Stimulated activated CD8-positive, alpha-beta memory T cell treated with anti-CD3 and anti-CD28 coated beads, Interleukin-15, amount 100 ng/mL, for 1 hour (primary cell): ENCODE measurements at places on chromosomes 4 and X.

- no peak for DNase-seq
These were observed 71.2 kb upstream of the SLIT2 start for GRCh38 chr4:20180509-20180908.

GRCh38 chr4:111214371-111214770 is 591.5 kb upstream of the PITX2 start:
- DNase-seq: no peak

- DNase-seq: no peak
These were observed 11.7 kb upstream of the TCEAL9 start for GRCh38 chrX:103344606-103345005.

- DNase-seq: no peak
These were observed at the start of gene UCHL1 for GRCh38 chr4:41256740-41257256. UCHL1 (plus strand) TSS chr4:41256928; CDS start chr4:41256977, 49 bp downstream.

GRCh38 chrX:70455366-70456202 is 10.9 kb downstream of the DLG3 start:
- DNase-seq: no peak

DNA sequence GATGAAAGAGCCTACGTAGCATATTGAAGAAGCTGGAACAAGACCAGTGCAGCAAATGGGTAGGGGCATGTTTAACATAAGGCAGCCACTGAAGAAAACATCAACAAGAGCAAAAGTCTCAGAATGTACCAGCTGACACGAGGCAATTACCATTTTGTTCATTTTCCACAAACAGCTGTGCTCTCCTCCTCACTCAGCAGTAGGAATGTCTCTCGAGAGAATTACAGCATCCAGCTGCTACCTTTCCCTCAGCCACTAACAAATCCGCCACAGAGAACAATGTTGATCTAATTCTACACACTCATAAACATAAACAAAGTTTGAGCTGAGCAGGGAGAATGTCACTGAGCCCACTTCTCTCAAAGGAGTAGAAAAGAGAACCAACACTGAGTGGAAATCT is 68.0 kb downstream of the OPHN1 start:
- no peak for DNase-seq

GRCh38 chr4:168390041-168390440 is 71.5 kb upstream of the DDX60 start:
- no peak for DNase-seq

- no peak for DNase-seq
These were observed 86.0 kb downstream of the ATG4A start for GRCh38 chrX:108177351-108178142.

DNA sequence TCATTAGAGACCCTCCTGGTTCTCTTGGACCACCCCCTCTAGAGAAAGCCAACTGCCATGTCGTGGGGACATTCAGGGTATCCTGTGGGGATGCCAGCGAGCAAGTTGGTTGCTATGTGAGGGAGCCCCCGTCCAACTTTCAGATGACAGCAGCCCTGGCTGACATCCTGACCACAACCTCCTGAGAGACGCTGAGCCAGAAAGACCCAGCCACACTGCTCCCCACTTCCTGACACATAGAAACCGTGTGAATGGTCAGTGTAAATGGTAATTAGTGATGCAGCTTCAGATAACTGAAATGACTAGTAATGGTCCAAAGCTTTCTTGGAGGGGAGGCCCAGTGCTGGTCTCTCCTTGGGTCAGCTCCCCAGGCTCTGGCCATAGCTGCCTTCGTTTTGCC is 10.8 kb downstream of the CLCN4 start:
- DNase-seq: no peak

DNA sequence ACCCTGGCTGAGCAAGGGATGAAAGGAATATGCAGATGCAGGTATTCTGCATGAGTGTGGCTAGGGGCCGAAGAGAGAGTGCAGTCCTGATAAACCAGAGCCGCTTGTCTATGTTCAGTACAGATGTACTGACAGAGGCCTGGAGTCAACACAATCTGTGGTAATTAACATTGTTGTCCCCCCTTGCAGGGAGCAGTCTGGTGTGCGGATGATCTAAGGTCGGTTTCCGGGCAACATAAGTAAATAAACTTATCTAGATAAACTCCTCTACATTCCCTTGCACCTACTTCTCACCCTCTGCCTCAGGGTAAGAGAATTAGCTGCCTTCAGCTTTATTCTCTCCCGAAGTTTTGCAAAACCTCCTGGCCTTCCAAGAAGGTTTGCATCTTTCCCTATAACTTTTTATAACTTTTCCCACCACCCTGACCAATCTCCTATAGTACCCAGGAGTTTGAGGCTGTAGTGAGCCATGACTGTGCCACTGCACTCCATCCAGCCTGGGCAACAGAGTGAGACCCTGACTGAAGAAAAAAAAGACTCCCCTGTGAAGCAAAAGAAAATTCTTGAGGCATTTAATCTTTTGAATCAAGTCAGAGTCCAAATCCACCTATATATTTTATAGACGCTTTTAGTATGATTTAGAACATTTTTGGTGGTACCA is 26.6 kb downstream of the SNX25 start:
- DNase-seq: no peak

- DNase-seq: no peak
These were observed 59.2 kb downstream of the RGS12 start for GRCh38 chr4:3351997-3352396.

DNA sequence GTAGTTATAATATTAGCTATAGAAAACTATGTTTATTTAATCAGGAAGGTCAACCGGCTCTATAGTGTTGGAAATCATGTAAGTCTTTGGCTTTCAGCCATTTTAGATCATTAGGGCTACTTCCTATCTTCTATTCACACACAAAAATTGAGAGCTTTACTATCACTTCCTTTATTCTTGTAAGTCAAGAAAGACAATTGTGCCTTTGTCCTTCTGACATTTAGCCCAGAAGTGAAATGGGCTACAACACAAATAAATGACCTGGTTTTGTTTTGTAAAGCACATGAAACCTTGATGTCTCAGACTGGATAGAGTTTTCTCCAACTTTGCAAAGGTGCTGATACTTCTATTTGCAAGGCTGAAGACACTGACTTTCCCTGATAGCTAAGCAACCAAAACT is 122.4 kb upstream of the ACSL4 start:
- DNase-seq: no peak

DNA sequence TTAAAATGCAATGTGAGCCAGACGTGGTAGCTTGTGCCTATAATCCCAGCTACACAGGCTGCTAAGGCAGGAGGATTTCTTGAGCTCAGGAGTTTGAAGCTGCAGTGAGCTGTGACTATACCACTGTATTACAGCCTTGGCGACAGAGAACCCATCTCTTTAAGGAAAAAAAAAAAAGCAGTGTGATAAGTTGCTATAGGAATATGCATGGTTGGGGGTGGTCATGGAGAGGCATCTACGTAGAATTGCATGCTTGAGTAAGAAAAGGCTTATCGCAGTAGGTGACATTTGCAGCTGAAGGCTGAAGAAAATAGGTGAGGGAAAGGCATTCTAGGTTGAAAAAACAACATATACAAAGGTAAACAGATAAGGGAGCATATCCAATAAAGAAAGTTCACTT is 4.1 kb downstream of the DIAPH2 start:
- no peak for DNase-seq

- no peak for DNase-seq
These were observed 230.7 kb downstream of the EVC2 start for GRCh38 chr4:5477613-5478012.

GRCh38 chr4:53055716-53056403 is 193.7 kb downstream of the RASL11B start:
- DNase-seq: no peak

- no peak for DNase-seq
These were observed 425.1 kb downstream of the GPM6A start for GRCh38 chr4:175386776-175387507.

- DNase-seq: peak; percentile 7
These were observed 488 bp downstream of the TBC1D25 start for GRCh38 chrX:48540028-48540375.

DNA sequence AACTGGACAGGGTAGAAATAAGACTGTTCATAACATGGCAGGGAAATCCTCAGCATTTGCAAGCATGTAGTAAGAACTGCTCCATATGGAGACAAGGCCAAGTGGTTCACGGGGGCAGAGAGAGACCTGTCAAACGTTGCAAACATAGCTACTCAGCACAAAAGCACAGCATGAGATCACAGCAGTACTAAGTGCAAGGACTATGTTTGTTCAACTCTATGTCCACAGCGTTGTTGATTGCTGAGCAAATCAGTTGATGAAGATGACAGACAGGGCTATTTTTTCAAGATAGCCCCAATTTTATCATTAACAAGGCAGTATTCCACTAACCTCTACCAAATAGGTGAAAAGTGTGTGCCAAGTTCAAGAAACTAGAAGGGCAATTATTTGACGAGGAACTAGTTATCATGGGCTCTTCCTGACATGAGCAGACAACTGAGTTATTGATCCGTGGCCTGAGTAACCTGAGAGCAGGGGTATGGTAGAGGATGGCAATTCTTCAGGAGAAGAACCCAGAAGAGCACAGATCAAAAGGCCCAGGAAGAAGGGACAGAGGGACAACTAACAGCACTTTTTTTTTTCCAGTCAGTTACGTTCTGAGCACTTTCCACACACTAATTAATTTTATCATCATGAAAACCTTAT is 57.4 kb downstream of the SPOCK3 start:
- DNase-seq: no peak

GRCh38 chr4:19752599-19752998 is 499.1 kb upstream of the SLIT2 start:
- no peak for DNase-seq

GRCh38 chrX:154037754-154038153 is 18.1 kb upstream of the IRAK1 start:
- DNase-seq: no peak

DNA sequence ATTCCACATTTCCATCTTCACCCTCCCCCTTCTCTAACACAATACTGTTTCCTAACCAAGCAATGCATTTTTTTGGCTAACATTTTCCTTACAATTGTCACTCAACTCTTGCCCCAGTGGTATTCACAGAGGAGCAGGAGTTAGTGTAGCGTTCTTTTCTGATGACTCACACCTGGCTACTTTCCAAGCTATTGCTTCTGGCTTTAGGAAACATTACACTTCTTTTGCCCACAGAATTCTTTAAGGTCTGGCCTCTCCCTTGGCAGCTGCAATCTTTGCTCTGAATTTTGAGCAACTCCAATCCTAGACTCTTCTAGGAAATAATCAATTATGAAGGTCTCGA is 27.5 kb upstream of the PDGFC start:
- no peak for DNase-seq

DNA sequence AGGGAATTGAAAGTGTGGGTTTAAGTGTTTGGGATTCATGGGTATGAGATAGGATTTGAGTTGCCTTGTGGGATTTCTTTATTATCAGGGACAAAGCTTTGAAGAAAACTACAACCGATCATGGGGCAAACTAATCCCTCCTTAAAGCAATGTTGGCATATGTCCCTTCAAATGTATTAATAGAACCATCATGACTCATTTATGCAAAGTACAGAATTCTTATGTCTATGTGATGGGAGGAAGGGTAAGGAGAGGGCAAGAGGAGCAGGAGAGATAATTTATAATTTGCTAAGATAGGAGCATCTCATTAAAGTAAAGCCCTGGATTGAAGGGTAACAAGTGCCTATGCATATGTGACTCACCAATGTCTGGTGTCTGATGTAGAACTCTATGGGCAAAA is 94.2 kb downstream of the PHEX start:
- no peak for DNase-seq

GRCh38 chr4:681736-682451 is 7.1 kb downstream of the SLC49A3 start:
- no peak for DNase-seq

- DNase-seq: no peak
These were observed 10.8 kb downstream of the CAMK2D start for GRCh38 chr4:113750734-113751133.

DNA sequence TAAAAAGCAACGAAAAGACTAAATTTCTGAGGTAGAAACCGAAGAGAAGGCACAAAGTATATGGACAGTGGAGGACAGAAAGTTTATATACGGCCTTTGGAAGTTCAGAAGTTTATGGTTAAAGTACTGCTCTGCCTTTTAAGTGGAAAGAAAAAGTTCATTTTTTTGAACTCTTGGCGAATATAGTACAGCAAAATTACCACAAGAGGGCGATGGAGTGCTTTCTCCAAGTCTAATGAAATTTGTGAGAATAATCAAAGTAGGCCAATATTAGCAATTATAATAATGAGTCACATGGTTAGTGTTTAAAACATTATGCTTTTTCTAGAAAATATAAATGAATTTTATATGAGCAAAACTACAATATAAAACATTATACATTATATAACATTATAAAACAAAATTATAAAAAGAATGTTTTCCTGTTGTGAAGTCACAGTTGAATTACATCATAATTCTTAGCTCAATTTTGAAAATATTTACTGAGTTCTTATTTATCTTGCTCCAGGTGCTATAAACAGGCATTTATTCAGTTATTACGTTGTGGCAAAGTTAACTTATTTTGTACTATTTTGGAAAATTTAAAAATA is 136.2 kb upstream of the BMPR1B start:
- DNase-seq: no peak

GRCh38 chr4:121077496-121077895 is 5.2 kb upstream of the NDNF start:
- DNase-seq: no peak

- DNase-seq: no peak
These were observed 10.5 kb downstream of the SEPTIN11 start for GRCh38 chr4:76960014-76960413.

DNA sequence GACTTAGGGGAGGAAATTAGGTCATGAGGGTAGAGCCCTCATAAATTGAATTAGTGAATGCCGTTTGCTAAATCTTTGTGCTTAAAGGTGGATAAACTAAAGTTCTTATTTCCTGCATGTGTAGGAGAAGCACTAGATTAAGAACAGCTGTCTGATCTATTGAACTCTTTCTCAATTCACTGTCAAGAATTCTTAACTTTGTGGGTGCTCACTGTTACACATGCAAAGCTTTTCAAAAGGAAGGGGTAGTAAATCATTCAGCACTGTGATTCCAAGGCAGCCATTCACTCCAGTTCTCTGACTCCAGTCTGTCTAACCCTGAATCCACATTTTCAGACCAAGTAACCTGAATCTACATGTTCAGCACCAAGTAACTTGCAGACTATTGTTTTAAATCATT is 1520.1 kb downstream of the PCDH18 start:
- no peak for DNase-seq
